Memory B cell (primary cell): ENCODE measurements at places on chromosomes 4 and X.
A peak's percentile ranks its signal among the peaks of the same experiment; 100 is the strongest.

DNA sequence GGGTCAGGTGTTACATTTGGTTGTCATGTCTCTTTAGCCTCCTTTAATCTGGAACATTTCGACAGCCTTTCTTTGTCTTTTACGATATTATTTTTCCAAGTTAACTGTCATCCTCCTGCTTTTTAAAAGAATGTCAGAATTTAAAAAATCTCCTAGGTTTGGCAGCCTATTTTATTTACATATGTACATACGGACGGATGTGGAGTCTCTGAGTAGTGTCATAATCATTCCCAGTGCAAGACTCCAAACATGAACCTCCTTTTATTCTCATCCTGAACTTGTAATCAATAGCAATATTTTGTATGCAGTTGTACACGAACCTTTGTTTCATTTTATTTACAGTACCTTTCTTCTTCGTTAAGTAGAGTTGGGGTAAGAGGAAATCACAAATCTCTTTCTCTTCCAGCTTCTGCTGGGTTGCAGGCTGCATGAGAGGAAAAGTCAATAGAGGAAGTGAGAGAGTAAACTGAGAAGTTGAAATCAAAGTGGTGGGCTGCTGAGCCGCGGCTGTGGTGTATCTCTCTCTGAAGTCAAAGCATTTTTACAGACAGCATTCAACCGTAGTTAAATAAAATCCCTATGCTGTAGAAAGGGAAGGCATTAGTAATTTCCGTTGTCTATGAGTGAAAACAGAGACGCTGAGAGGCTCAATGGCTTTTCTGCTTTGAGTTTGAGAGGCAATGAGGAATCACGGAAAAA, 53.9 kb upstream of the RPS6KA3 start:
- peak; percentile 40 for DNase-seq

- DNase-seq: no peak
Measured at GRCh38 chr4:113179996-113180395, 130.5 kb downstream of the ANK2 start.

- no peak for DNase-seq
Measured at GRCh38 chr4:153634738-153635353, 49.2 kb upstream of the TLR2 start.

GRCh38 chr4:188463909-188464308, 324.7 kb downstream of the TRIML1 start:
- DNase-seq: no peak

GRCh38 chr4:16544251-16544721, 318.0 kb upstream of the TAPT1 start:
- no peak for DNase-seq

- DNase-seq: peak; percentile 57
Measured at GRCh38 chrX:319579-320125, 1.1 kb upstream of the GTPBP6 start.

GRCh38 chr4:23235628-23236390, 543.1 kb downstream of the GBA3 start:
- DNase-seq: no peak

- no peak for DNase-seq
Measured at GRCh38 chrX:138034136-138034535, 468.2 kb downstream of the ZIC3 start.

- DNase-seq: no peak
Measured at GRCh38 chr4:113674733-113675132, 86.8 kb downstream of the CAMK2D start.

DNA sequence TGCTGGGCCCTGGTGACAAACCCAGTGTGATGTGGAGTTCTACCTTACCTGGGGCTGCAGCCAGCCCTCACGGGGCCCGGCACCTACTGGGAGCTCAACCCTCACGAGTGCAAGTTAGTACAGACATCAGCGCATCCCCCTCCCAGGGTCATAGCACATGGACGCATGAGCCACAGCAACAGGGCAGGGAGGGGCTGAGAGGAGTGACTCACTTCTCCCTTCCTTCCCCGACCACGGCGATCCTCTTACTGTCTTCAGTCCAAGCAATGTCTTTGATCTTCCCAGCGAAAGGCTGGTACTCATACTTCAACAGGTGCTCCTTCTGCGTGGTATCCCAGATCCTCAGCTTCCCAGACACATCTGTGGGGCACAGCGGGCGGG, 17.8 kb downstream of the WDR1 start:
- no peak for DNase-seq

GRCh38 chrX:57904176-57904880, 5.9 kb downstream of the ZXDA start:
- DNase-seq: no peak

- no peak for DNase-seq
Measured at GRCh38 chr4:118059397-118059796, 25.1 kb downstream of the NDST3 start.

DNA sequence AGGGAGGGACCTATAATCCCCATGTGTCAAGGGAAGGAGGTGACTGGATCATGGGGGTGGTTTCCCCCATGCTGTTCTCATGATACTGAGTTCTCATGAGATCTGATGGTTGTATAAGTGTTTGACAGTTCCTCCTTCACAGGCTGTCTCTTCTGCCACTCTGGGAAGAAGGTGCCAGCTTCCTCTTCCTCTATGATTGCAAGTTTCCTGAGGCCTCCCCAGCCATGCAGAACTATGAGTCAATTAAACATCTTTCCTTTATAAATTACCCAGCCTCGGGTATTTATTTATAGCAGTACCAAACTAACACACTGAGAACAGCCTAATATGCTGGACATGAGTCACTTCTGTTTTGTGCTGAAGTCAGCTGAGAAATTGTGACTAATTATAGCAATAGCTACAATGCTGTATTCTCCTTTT, 656.9 kb upstream of the CPEB2 start:
- no peak for DNase-seq

GRCh38 chr4:120175272-120175671, 108.6 kb upstream of the MAD2L1 start:
- no peak for DNase-seq
